ENCODE measurements at places on chromosomes 2 and 18. TPM values are rescaled to one million over a fixed set of nuclear protein-coding genes. Genes with fewer than 3 reads are reported as not detected.

DNA sequence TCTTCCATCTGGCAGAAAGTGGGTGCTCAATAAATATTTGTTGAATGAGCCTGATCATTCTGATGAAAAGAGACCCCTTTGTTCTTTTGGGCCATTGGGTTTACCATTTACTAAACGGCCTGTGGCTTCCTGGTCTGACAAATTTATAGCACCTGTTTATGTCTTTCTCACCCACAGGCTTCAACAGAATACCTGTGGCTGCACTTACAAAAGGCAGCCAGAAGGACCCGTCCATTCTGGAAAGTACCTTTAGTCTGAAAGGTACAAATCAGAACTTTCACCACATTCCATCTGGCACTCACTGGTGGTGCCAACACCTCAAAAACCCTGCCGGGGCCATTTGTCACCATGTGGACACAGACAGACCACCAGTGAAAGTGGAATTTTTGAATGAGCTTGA, 167.5 kb downstream of the ETAA1 start:
- H3K27ac ChIP-seq: no peak overlapping the region
- H3K36me3 ChIP-seq: no peaks in the 10 kb centered on the region
- no peak overlapping the region for H3K4me3 ChIP-seq
- H3K4me1 ChIP-seq: no peaks in the 10 kb centered on the region
- no peaks in the 10 kb centered on the region for H3K27me3 ChIP-seq

GRCh38 chr18:67525328-67526099, 9.0 kb upstream of the DSEL start:
- no peak overlapping the region for H3K4me3 ChIP-seq
- H3K27me3 ChIP-seq: no peaks in the 10 kb centered on the region
- no peak for DNase-seq
- no peak overlapping the region for H3K27ac ChIP-seq

GRCh38 chr2:175984846-175985245, 17.2 kb downstream of the LNPK start:
- no peaks in the 10 kb centered on the region for H3K36me3 ChIP-seq
- H3K4me3 ChIP-seq: no peak overlapping the region
- H3K4me1 ChIP-seq: no peaks in the 10 kb centered on the region
- no peaks in the 10 kb centered on the region for H3K27me3 ChIP-seq

CYP1B1 gene
- 10.1 TPM for total RNA-seq

Measured in GM12878 (cell line).